CD8-positive, alpha-beta memory T cell (primary cell): ENCODE measurements at places on chromosomes 12 and 14.
A peak's percentile ranks its signal among the peaks of the same experiment; 100 is the strongest.

- DNase-seq, result no peak
Measured at GRCh38 chr14:97523936-97524335, 726.8 kb downstream of the VRK1 start.

- no peak for DNase-seq
Measured at GRCh38 chr12:131854861-131855476, 26.8 kb downstream of the MMP17 start.

- DNase-seq, result no peak
Measured at GRCh38 chr14:99147366-99147740, 124.6 kb downstream of the BCL11B start.

GRCh38 chr14:66746316-66747006 is 238.5 kb downstream of the GPHN start:
- no peak for DNase-seq

DNA sequence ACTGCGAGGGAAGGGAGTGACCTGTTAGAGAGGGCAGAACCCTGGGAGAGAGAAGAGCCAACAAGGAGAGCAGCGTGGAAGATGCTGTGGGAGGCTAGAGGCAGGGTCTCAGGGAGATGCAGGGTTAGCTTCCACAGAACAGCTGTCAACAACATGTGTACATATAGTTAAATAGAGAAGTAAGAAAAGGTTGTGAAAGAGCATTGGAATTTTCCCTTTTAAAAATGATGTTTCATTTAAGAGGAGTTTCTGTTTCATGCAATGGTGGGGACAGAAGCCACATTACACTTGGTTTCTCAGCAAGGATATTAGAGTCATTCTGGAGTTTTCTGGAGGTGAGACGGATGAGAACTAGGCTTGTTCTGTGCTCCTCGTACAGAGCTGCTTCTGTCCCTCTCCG is 23.8 kb upstream of the TBC1D30 start:
- no peak for DNase-seq

- DNase-seq, result no peak
Measured at GRCh38 chr12:40668099-40668529, 24.1 kb upstream of the CNTN1 start.

DNA sequence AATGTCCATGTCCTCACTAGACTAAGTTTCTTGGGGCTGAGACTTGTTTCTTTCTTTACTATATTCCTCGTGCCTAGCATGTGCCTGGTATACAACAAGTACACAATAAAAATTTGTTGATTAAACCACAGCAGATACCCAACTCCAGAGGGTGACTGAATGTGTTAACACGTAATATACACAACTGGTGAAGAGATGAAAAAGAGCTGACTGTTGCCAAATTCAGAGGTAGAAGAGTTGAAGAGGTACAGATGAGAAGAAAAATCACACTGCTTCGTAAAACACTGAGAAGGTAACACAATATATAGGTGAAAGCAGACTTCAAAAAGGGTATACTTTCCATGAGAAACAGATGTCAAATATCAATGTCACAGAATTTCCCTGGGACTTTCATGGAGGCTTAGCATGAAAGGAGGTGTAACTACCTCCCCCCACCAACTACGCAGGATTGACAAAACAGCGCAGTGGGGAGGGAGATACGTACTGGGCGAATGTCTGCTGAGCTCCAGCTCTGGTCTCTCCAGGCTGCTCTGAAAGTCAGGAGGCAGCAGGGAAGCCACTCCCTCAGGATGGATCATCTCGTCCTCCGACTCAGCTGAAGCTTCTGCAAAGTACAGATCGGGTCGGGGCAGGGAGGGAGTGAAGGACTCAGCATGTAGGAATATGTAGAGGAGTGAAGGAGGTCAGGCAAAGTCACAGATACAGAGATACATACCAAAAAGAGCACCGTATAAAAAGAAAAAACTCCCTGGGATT is 5.3 kb downstream of the ACIN1 start:
- no peak for DNase-seq

- no peak for DNase-seq
Measured at GRCh38 chr12:21239866-21240265, 94.9 kb downstream of the SLCO1A2 start.

GRCh38 chr12:64466178-64466577 is 14.3 kb downstream of the TBK1 start:
- no peak for DNase-seq

DNA sequence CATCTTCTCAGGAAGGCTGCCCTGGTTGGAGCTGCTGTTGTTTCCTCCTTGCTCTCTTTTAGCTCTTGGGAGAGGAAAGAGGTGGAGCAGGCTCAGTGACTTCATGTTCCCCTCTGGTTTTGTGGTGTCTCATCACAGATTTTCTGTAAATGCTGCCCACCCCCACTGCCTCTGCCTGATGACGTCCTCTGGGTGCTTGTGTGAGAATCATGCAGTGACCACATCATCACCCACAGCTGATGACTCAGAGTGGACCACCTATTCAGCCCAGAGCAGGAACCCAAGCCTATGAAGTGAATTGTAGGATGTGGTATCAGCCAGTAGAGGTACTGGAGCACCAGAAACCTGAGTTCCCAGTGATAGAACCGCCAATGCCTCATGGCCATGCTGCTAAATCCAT is at the start of gene GZMB:
Gene GZMB (minus strand): TSS at position 33 of the 400 bp plus-strand sequence. CDS start 30 bp downstream, at position 3.
- DNase-seq, result peak; percentile 76

DNA sequence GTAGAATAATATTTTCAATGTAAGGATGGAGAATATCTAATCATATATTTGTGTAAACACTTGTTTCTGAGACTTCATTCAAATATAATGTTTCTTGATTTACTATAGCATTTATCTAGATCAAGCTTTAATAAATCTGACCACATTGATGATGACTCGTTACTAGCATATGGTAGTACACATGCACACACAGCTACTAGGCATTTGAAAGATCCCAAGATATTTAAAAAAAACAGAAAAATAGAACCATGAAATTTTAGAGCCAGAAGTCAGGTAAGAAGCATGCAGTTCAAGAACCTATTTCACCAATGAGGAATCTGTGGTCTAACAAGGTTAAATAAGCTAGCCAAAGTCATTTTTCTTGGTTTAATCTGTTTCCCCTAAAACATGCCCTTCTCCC is 32.0 kb downstream of the DCP1B start:
- no peak for DNase-seq

DNA sequence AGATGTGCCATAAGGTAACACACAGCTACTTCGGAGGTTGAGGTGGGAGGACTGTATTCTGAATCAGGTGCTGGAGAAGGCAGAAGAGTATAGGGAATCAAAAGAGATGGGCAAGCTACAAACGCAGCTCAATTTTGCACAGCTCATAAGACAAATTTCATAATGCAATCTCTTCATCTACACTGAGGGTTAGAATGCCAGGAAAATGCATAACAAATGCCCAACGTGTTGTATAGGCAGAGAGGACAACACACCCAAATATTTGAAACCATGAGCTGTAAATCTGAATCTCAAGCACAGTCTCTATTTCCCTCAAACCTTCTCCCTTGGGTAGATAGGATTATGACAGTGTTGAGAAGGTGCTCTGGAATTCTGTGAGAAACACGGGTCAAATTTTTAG is 263.1 kb upstream of the FOXN3 start:
- DNase-seq, result no peak

GRCh38 chr14:65320661-65321308 is 91.7 kb upstream of the FUT8 start:
- DNase-seq, result no peak

GRCh38 chr12:71533703-71534102 is 94.1 kb downstream of the LGR5 start:
- DNase-seq, result no peak

DNA sequence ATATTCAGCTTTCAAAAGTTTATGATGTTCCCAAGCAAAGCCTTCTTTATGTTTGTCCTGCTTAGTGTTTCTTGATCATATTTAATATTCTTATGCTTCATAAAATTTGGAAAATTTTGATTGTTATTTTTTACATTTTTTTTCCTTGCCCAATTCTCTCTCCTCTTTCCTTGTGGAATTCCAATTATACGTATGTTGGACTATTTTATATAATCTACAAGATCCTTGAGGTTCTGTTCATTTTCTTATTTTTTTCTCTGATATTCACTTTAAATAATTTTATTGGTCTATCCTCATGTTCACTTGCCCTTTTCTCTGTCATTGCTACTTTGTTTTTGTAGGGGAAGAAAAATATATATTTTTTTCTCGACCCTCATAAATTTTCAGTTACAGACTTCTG is 167.7 kb downstream of the DYRK2 start:
- DNase-seq, result no peak

DNA sequence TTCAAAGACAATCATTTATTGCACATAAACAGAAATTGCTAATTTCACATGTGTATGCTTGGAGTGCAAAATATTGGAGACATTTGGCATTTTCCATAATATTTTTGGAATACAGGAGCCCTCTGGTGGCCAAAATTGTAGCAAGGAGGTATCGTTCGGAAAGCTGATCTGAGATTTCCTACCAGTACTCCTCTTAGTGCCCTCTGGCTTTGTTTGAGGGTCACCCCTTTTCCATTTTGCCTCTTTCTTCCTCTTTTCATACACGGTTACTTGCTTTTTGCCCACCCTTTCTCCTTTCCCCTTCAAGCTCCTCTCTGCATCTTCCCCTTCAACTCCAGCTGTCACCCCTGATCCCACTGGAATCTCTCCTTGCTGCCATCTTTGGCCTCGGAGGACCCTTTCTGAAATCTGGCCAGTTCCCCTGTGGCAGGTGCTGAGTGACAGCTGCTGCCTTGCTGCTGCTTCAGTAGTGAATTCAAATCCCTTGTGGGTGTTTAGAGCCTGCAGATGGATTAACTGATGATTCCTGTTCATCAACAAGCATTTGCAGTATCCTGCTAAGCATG is 164.6 kb upstream of the PARP11 start:
- DNase-seq, result no peak

DNA sequence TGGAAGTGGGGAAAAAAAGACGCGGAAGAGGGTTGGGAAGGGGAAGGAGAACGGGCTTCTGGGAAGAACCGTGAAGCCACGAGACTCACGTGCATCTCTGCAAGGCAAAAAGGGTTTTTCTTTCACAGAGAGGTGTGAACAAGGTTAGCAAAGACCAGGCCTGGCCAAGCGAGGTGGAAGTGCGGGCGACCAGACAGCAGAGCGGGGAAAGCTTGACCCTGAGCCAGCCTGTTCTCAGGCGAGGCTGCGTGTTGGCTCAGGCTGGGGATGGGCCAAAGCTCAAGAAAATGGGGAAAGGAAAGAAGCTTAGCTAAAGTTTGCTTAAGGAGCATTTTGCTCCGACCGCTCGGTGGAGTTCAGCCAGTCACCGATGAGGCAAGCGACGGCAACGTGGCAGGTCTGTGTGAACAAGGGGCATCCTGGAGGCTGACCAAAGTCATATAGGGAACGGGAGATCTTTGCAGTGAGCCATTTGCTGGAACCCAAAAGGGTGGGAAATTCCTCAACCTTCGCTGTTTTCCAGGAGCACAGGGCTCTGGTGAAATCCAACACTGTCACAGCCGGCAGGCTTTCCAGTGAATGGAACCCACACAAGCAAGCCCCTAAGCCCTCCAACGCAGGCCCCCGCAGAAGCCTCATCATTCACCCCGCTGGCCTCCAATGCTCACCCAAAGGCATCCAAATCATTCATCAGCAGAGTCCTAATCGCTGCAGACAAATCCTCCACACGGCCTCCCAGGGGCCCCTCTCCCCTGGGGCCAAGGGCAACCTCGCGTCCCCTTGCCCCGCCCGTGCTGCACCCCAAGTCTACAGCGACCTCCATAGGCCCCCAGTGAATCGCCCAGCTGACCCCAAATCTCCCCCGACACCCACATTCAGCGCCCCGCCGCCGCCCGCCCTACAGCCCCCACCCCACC is 754 bp downstream of the ZNF605 start:
- DNase-seq, result no peak

DNA sequence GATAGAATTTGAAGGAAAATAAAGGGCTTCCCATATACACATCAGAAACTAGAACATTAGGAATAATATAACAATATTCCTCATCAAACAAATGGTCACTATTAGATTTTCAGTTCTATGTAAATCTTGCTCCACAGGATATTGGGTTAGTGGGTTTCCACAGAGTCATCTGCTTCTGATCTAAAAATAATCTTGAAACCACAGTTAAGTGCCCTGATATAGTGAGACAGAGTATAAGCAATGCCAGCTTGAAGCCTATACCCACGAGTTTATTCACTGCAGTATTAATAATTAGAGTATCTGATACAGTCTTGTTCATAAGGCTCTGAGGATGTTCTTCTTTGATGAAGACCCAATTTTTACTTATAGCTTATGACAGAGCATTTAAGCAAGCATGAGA is 74.5 kb upstream of the ATF7IP start:
- DNase-seq, result no peak

- DNase-seq, result no peak
Measured at GRCh38 chr12:93459097-93459496, 8.2 kb upstream of the MRPL42 start.

DNA sequence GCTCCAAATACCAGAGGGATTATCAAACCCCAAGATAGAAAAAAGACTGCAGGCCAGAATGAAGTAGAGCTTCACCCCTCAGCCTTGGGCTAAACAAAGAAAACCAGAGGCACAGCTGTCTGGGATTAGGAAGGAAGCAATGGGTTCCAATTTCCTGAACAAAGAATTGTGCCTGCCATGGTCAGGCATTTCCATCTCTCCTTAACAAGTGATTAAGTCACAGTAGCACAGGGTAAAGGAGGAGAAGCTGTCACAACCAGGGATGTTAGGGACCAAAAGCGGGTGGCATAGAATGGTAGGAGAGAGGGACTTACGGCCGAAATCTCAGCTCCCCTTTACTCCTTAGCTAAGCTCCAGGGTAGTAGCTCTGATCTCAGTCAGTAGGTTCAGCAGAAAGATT is 33.9 kb downstream of the SPTLC2 start:
- no peak for DNase-seq

DNA sequence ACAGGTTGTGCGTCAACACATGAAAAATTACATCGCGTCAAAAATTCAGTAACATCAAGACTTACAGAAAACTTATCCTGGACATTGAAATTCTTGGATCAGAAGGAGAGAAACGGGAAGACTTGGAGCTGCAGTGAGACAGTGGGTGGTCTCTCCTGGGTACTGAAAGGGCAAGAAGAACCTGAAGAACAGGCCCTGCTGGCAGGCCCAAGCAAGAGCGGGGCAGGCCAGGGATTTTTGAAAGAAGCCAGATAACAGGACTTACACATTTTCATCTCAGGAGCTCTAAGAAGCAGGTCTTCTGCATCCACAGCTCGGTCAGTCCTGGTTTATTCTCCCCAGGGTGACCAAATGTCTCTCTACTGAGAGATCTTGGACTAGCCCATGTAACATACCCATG is 466.5 kb upstream of the SOX5 start:
- no peak for DNase-seq

GRCh38 chr12:122688291-122688690 is 14.9 kb downstream of the HCAR2 start:
- DNase-seq, result no peak

GRCh38 chr14:90620568-90621077 is 195.6 kb downstream of the TTC7B start:
- no peak for DNase-seq

DNA sequence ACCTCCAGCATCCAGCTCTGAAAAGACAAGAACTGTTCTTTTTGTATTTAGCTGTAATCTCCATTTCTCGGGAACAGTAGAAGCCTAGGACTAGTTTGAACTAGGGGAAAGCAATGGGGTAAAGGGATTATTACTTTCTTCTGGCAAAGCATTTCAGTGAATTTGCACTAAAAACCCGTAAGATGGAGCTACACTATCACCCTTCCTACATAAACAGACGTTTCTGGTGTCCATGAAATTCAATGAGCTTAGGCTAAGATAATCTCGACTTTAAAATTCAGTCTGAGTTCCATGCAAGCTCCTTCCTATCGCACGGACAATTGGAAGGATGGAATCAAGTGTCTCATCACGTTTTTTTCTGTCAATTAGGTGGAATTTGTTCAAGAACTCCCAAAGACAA is 24.0 kb downstream of the ACSM4 start:
- DNase-seq, result no peak

GRCh38 chr12:59646636-59647035 is 50.8 kb downstream of the SLC16A7 start:
- no peak for DNase-seq

- DNase-seq, result no peak
Measured at GRCh38 chr12:32952681-32953080, 56.1 kb upstream of the PKP2 start.
